HEK293T (cell line): ENCODE measurements at places on chromosomes 7 and 10.

GRCh38 chr10:113399065-113399464, 153.8 kb upstream of the HABP2 start:
- no peak for DNase-seq

DNA sequence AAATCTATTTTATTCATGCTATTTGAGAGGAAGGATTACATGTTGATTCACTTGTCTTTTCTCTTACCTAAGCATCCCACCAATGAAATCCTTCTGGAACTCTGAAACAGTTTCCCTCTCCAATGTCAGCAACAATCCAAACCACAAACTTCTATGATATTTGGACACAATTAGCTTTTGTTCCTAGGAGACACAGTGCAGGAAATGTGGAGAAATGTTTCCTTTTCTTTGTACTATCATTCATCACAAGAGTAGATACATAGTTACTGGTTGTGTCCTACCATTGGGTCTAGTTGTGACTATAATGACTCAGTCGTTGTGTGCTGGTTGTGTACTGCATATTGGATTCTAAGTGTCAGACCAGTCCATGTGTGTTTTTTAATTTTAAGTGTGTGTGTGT, 156.8 kb upstream of the MAGI2 start:
- DNase-seq: no peak

GRCh38 chr10:49622426-49623425, 8.9 kb downstream of the CHAT start:
- DNase-seq: no peak

GRCh38 chr7:55073051-55073511, 54.3 kb downstream of the EGFR start:
- no peak for DNase-seq

- DNase-seq: no peak
Observed at GRCh38 chr7:140867467-140868462, 57.0 kb downstream of the BRAF start.

DNA sequence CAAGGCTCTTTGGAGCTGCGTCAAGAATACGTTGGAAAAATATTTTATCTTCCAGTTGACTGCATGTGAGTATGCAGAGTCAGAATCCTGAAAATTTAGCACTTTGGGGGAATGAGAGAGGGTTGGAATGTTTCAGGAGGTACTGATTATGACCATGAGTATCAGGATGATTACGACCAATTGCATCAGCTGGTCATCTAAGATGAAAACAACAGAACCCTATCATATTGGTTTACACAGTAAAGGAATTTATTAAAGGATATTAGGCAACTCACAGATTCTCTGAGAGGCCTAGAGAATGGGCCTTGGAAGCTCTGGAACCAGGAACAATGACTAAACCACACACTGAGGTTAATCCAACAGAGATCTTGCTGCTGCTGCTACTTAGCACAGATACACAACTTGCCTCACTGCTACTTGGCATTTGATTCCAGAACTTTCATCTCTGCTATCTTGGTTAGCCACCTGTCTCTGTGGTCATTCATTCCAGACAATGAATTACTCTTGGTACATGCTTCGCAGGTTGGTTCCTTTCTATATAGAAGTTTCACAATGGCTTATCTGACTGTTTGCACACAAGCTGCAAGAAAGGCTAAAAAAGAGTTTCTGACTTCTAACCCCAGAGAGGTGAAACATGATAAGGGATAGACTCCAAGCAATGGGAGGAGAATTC, 68.0 kb upstream of the CTTNBP2 start:
- no peak for DNase-seq

DNA sequence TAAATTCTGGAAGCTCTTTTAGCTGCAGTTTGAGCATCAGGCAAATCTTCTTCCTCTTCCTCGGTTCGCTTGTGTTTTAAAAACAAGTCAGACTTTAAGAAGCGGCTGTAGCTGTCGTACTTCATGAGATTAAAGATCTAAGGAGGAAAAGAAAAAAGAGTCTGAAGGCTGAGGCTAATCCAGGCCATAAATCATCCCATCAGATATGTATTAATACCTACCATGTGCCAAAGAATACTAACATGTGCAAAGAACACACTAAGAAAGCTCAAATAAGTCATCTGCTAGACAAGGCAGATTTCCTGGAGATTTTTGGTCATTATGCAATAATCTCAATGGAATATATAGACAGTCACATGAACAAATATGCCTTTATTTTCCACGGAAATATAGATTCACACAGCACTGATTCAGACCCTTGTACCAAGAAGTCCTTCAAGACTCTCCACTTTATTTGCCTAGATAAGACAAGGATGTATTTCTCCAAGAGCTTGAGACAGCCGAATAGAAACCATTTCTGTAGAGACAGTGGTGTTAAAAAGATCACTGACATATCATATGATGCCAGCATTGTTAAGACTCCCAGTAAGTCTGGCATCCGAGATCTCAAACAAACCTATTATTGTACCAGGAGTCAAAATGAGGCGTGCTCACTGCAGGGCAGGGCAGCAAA, 42.3 kb downstream of the RGS10 start:
- no peak for DNase-seq

GRCh38 chr10:73262105-73262730, 9.8 kb upstream of the MRPS16 start:
- DNase-seq: no peak

GRCh38 chr7:43054052-43054722, 58.3 kb upstream of the HECW1 start:
- no peak for DNase-seq

GRCh38 chr7:63080831-63081230, 917.8 kb upstream of the ZNF722 start:
- no peak for DNase-seq

DNA sequence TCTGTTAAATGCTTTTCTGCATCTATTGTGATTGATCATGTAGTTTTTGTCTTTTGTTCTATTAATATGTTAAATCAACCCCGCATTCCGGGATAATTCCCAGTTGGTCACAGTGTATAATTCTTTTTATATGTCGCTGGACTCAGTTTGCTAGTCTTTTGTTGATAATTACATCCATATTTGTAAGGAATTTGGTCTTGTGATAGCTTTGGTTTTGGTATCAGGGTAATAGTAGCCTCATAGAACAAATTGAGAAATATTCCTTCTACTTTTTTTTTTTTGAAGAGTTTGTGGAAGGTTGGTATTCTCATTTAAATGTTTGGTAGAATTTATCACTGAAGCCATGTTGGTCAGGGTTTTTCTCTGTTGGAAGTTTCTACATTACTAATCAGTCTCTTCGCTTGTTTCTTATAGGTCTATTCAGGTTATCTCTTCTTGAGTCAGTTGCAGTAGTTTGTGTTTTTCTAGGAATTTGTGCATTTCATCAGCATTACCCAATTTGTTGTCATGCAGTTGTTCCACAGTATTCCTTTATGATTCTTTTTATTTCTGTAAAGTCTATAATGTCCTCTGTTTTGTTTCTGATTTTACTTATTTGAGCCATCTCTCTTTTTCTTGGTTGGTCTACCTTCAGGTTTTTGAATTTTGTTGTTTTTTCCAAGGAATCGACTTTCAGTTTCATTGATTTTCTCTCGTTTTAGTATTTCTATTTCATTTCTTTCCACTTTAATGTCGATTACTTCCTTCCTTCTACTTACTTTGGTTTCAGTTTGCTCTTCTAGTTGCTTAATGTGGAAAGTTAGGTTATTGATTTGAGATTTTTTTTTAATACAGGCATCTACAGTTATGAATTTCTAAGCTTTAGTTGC, 64.6 kb upstream of the GJD4 start:
- DNase-seq: no peak

- DNase-seq: no peak
Observed at GRCh38 chr7:75534727-75535307, 42.7 kb downstream of the SPDYE5 start.

GRCh38 chr10:112282086-112282485, 1.1 kb upstream of the TECTB start:
- DNase-seq: no peak

- peak; percentile 26 for DNase-seq
Observed at GRCh38 chr10:44589944-44590449, 205.1 kb upstream of the CXCL12 start.

DNA sequence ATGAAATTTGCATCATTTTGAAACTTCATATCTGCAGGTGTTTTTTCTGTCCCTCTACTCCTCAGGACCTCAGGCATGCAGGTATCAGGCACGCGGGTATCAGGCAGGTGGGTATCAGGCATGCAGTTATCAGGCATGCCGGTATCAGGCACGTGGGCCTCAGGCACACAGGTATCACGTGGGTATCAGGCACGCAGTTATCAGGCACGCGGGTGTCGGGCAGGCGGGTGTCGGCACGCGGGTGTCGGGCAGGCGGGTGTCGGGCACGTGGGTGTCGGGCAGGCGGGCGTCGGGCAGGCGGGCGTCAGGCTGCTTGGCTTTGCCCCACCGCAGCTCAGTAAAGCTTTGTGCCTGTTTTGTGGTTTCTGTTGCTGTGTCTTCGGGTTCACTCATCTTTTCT, 8.7 kb downstream of the SPRN start:
- no peak for DNase-seq
